SK-N-SH (cell line): ENCODE measurements at places on chromosomes 7 and 10. TPM values are rescaled to one million over a fixed set of nuclear protein-coding genes. Genes with fewer than 3 reads are reported as not detected.

The AHR gene
- 0.13 TPM in 1 of 2 replicates, not detected in the other for polyA plus RNA-seq

The ZNF804B gene
- not detected in 2 replicates for polyA plus RNA-seq

The SPDYE8 gene
- polyA plus RNA-seq, result not detected in 2 replicates

The TRIP6 gene
- 6.4 and 6.5 TPM in 2 replicates for polyA plus RNA-seq

The FAM237B gene
- polyA plus RNA-seq, result 0.02 and 0.03 TPM in 2 replicates

The HOXA6 gene
- polyA plus RNA-seq, result not detected in 2 replicates

The MAGI2 gene
- polyA plus RNA-seq, result 1.1 and 1.2 TPM in 2 replicates

The KIAA1549 gene
- polyA plus RNA-seq, result 3.0 and 3.6 TPM in 2 replicates

The FIGNL1 gene
- polyA plus RNA-seq, result 6.7 and 8.6 TPM in 2 replicates

The UPK3BL2 gene
- polyA plus RNA-seq, result 6.4 and 10.4 TPM in 2 replicates

The GIMAP6 gene
- 0.03 and 0.05 TPM in 2 replicates for polyA plus RNA-seq

The TEX47 gene
- not detected in 2 replicates for polyA plus RNA-seq

The ANLN gene
- polyA plus RNA-seq, result 17.1 and 21.2 TPM in 2 replicates

The SLC16A12 gene
- 0.13 TPM in 2 replicates for polyA plus RNA-seq

The CACNB2 gene
- 0.74 and 0.75 TPM in 2 replicates for polyA plus RNA-seq

The CPA2 gene
- polyA plus RNA-seq, result 0.03 TPM in 1 of 2 replicates, not detected in the other

The SKIDA1 gene
- polyA plus RNA-seq, result 0.38 and 0.47 TPM in 2 replicates

The TMEM26 gene
- 0.05 and 0.06 TPM in 2 replicates for polyA plus RNA-seq

The OR2A5 gene
- polyA plus RNA-seq, result not detected in 2 replicates

The AKR1C4 gene
- not detected in 2 replicates for polyA plus RNA-seq

The TMEM139 gene
- 0.05 and 0.19 TPM in 2 replicates for polyA plus RNA-seq

The OR2A1 gene
- not detected in 2 replicates for polyA plus RNA-seq

The UNC5B gene
- polyA plus RNA-seq, result 12.2 and 13.8 TPM in 2 replicates

The TMEM209 gene
- polyA plus RNA-seq, result 14.9 and 18.2 TPM in 2 replicates

The HMX2 gene
- polyA plus RNA-seq, result not detected in 2 replicates

The IRF5 gene
- polyA plus RNA-seq, result 0.62 and 1.0 TPM in 2 replicates

The OR6V1 gene
- polyA plus RNA-seq, result not detected in 2 replicates

The CCL26 gene
- not detected in 2 replicates for polyA plus RNA-seq

The SLC13A4 gene
- 0.23 and 0.30 TPM in 2 replicates for polyA plus RNA-seq

The ANKRD30A gene
- not detected in 2 replicates for polyA plus RNA-seq

The SEC23IP gene
- 23.8 and 32.2 TPM in 2 replicates for polyA plus RNA-seq

The TCAF2 gene
- 19.5 and 23.3 TPM in 2 replicates for polyA plus RNA-seq

The TAS2R4 gene
- 0.18 and 0.19 TPM in 2 replicates for polyA plus RNA-seq
